Cortex of kidney (tissue), 1 donor: ENCODE measurements at places on chromosomes 12 and 14.

DNA sequence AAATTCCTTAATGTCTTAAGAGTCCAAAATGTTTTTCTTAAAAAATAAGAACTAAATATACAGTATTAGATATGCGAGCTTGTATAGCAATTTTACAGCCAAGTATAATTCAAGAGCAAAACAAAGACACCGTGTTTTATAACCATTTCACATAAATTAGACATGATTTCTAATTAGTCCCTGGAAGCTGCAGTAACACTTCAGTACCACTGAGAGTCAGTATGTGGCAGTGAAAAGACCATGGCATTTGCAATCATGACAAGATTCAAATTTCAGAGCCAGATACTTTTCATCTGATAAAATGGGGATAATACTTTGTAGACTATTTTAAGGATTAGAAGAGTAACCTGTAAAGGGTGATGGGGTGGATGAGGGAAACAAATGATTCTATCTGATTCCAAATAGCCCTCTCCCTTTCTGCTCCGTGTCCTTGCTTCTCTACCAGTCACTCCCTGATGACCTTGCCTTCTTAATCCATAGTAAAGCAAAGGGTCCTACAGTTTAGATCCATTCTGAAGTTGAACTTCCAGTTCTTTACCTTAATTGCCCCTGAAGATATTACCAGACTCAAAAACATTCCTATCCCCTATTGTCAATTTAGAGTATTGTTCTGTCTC is 145.4 kb upstream of the ABCD2 start:
- DNase-seq, result no peak

DNA sequence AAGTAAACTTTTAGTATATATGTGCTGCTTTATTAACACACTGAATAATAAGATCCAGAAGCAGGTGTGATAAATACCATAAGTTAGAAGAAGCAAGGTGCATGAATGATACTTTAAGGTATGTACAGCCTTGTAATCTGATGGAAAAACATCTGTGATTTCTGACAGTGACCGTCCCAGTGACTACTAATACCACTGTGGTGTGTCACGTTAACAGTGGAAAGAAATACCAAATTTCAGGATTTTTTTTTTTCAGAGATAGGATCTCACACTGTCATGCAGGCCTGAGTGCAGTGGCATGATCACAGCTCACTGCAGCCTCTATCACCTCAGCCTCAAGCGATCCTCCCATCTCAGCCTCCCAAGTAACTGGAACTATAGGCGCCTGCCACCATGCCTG is 21.5 kb downstream of the SDS start:
- DNase-seq, result no peak

DNA sequence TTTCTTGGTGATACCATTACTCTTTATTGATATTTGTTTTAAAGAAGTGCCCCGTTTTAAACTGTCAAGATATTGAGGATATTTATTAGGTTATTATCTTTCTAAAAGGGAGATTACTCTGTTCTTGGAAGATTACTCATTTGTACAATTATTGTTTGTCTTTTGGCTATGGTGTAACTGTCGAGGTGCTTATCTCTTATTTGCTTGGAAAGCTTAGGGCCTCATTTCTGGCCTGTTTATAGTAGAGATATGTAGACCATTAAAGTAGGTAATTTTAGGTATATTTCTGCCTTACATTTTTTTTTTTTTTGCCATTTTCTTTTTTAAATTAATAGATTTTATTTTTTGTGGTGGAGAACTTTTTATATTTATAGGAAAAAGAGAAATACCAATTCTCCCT is 74.2 kb downstream of the KTN1 start:
- no peak for DNase-seq

DNA sequence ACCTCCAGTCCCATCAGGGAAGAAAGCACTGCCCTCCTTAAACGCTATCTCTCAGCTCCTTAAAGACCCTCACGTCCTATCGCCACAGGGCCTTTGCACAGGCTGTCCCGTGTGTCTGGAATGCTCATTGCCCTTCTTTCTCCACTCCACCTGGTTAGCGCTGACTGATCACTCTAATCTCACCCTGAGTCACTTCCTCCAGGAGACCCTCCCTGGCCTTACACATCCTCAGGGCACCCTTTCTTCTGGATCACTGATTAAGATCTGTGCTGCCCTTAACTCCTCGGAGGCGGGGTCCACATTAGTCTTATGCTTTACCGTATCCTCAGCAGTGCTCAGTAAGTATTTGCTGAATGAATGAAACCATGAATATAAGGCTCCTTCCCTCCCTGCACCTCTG is 94.7 kb downstream of the SYNE3 start:
- no peak for DNase-seq

GRCh38 chr12:64469455-64470142 is 17.7 kb downstream of the TBK1 start:
- no peak for DNase-seq

DNA sequence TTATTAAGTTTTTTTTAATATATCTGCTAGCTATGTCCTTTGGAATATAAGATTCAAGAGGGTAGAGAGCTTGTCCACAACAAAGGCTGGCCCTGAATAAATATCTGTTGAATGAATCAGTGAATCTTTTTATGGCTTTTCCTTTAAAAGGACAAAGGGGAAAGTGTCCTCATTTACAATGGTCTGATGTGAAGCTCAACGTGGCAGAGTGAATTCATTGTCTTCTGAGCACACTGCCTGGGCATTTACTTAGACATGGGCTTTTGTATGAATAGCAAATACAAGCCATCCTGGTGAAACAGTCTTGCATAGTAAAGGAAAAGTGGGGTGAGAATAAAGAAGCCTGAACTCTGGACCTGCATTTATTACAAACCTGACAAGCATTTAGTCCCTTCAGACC is 201.2 kb downstream of the NELL2 start:
- DNase-seq, result no peak

GRCh38 chr12:68119724-68120211 is 39.8 kb downstream of the IFNG start:
- DNase-seq, result no peak

DNA sequence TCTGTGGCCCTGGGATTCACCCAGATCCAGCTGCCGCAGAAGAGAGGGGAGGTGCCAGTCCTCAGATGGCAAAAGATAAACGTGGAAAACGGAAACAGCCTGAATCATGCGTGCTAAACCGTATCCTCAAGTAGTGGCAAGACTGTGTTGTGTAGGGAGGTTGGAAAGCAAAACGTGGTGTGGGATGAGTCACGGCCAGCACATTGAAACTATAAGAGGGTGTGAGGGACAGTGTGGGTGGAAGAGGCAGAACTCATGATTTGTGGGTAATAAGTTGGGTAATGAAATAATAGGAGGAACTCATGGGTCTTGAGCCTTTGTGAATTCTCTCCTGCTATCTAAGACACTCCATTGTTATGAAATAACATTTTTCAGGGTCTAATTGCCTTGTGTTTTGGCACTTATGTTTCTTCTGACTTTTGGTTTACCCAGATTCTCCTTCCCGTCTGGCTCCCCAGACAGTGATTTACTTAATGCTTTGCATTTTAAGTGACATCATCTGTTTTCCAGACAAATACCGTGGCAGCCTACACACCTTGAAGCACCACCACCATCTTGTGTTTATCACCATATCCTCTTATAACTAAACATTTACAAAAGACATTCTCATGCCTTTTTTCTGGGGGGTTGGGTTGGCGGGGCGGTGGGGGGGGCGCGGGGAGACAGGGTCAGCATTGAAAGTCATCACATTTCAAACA is 62.3 kb upstream of the PTCSC3 start:
- no peak for DNase-seq

GRCh38 chr14:84420221-84420620 is 1109.7 kb upstream of the FLRT2 start:
- no peak for DNase-seq

GRCh38 chr14:92978229-92979021 is 55.5 kb downstream of the CHGA start:
- DNase-seq, result no peak
